ENCODE measurements at places on chromosomes 13 and 19. TPM values are rescaled to one million over a fixed set of nuclear protein-coding genes. Genes with fewer than 3 reads are reported as not detected.

DNA sequence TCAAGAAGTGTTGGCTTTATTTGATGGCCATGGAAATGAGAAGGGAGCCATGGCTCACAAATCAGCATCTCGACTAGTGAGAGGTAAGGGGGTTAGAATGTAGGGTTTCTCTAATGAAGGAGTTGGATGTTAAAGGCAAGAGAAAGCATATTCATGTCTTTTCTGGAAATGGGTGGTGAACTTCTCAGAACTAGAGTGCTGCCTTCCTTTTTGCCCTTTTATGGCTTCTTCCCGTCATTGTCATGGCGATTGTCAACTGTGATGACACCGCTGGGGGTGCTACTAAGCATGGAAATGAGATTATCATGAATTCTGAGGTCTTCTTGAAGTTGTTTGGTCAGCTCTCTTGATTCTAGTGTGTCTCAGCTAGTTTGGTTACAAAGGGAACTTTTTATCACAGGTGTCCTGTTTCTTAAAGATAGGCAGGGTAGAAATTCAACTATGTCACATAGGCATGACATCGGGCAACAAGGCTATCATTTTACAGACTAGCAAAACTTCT, 180.4 kb downstream of the LIG4 start:
- H3K27ac ChIP-seq = no peak overlapping the region
- no peak overlapping the region for H3K4me3 ChIP-seq
- no peaks in the 10 kb centered on the region for H3K27me3 ChIP-seq
- no peaks in the 10 kb centered on the region for H3K36me3 ChIP-seq
- no peaks in the 10 kb centered on the region for H3K4me1 ChIP-seq

DNA sequence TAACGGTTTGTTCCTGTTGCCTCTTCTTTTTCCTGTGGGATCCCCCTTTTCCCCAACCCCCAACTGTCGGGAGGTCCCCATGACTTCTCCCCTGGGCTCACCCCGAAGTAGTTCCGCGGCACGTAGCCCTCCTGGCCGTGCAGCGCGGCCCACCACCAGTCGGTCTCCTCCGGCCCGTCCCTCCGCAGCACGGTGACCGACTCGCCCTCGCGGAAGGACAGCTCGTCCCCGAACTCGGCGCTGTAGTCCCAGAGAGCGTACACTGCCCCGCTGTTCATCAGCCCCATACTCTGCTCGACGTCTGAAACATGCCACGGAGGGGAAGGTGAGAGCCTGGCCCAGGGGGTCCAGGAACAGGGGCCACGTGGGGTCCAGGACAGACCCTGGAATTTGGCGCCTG, 12.1 kb upstream of the ERCC2 start:
- peaks cover 22% of the 10 kb centered on the region for H3K4me1 ChIP-seq
- H3K4me3 ChIP-seq = no peak overlapping the region
- no peak overlapping the region for H3K27ac ChIP-seq

- H3K4me1 ChIP-seq = peaks cover 8% of the 10 kb centered on the region
- DNase-seq = no peak
- no peaks in the 10 kb centered on the region for H3K36me3 ChIP-seq
Measured at GRCh38 chr19:45146251-45146650, 14.5 kb downstream of the NKPD1 start.

PPAN gene
- total RNA-seq = 106 TPM

SIAH3 gene
- total RNA-seq = 0.25 TPM

SSC5D gene
- 1.7 TPM for total RNA-seq

SLC10A2 gene
- not detected for total RNA-seq

SOX21 gene
- not detected for total RNA-seq

Measured in activated T-cell treated with anti-CD3 and anti-CD28 coated beads, Interleukin-2, amount 50 U/mL, for 72 hours (primary cell).